Frontal cortex (tissue), 4 donors: ENCODE measurements at places on chromosomes 12 and 14. TPM values are rescaled to one million over a fixed set of nuclear protein-coding genes. Genes with fewer than 3 reads are reported as not detected.

GRCh38 chr12:43578782-43579181 is 26.8 kb upstream of the ADAMTS20 start:
- no peak for DNase-seq

DNA sequence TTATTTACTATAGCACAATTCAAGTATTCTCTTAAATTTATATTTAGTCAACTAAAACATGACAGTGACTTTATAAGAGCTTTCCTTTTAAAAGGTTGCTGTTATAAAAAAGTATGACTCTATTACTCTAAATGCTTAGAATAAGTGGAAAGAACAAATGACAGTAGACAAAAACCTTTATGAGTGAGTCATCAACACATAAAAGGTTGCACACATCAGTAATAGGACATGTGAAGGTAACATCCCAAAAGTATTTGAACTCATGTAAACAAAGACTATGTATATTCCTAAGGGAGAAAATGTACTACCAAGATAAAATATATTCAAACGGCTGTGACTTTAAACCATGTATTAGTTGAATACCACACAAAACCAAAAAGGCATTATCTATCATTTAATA is 98.8 kb downstream of the PAWR start:
- DNase-seq: no peak

USP44 gene
- total RNA-seq: 3.7 TPM

RGS6 gene
- total RNA-seq: 4.9 TPM

PPP4R4 gene
- 1.6 TPM for total RNA-seq

SPIC gene
- not detected for total RNA-seq

SLC35E3 gene
- 8.2 TPM for total RNA-seq

KLHDC1 gene
- total RNA-seq: 27.3 TPM
